ENCODE measurements at places on chromosomes 7 and 10.

GRCh38 chr10:64863836-64864235 lies 1342.6 kb downstream of the REEP3 start:
- no peaks in the 10 kb centered on the region for H3K4me1 ChIP-seq
- no peak for DNase-seq
- H3K36me3 ChIP-seq: no peaks in the 10 kb centered on the region

- H3K4me1 ChIP-seq: peaks cover 32% of the 10 kb centered on the region
- H3K36me3 ChIP-seq: no peaks in the 10 kb centered on the region
- H3K4me3 ChIP-seq: no peak overlapping the region
- H3K27me3 ChIP-seq: no peaks in the 10 kb centered on the region
Measured at GRCh38 chr7:75920431-75921161, 5.6 kb downstream of the POR start.

DNA sequence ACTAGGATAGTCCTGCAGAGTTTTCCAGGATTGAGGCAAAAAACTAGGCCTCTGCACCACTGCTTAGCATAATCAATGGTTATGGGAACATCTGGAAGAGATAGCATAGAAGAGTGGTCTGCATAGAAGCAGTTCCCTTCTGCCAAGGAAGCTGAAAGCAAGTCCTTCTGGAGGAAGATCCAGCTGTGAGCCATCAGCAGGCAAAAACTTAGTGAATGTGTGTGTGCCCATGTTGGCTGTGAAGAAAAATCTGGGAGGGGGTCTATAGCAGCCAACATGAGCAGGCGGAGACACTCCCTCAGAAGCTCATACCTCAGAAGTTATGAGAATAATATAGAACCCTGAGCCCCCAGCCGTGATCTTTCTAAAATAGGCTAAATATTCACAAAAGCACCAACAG lies 228.1 kb upstream of the STEAP1 start:
- H3K4me1 ChIP-seq: no peaks in the 10 kb centered on the region
- no peak overlapping the region for H3K4me3 ChIP-seq
- peaks cover 5% of the 10 kb centered on the region for H3K27me3 ChIP-seq

- no peaks in the 10 kb centered on the region for H3K36me3 ChIP-seq
- no peaks in the 10 kb centered on the region for H3K4me1 ChIP-seq
- no peak for DNase-seq
- no peak overlapping the region for H3K4me3 ChIP-seq
- no peak overlapping the region for H3K27ac ChIP-seq
- no peaks in the 10 kb centered on the region for H3K27me3 ChIP-seq
Measured at GRCh38 chr10:90407851-90408250, 450.0 kb downstream of the HTR7 start.
